Dorsolateral prefrontal cortex (tissue), 122 donors: ENCODE measurements at places on chromosomes 4 and X. TPM values are rescaled to one million over a fixed set of nuclear protein-coding genes. Genes with fewer than 3 reads are reported as not detected.

Gene MAGEC2
- total RNA-seq: not detected

DNA sequence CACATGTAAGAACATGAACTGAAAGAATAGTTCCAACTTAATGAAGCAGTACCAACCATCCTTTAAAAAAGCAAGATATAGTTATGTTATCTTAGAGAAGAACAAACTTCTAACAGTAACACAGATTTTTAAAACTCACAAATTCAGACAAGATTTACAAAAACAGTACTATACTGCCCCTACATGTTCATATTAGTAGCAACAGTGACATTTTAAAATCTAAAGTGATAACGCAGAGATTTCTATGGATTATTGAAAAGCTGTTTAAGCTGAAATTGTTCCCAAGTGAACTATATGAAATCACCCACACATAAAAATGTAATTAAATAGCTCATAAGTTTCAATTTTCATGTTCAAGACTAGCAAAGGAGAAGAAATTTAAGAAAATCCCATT is 166.0 kb downstream of the FBXW7 start:
- DNase-seq: no peak

DNA sequence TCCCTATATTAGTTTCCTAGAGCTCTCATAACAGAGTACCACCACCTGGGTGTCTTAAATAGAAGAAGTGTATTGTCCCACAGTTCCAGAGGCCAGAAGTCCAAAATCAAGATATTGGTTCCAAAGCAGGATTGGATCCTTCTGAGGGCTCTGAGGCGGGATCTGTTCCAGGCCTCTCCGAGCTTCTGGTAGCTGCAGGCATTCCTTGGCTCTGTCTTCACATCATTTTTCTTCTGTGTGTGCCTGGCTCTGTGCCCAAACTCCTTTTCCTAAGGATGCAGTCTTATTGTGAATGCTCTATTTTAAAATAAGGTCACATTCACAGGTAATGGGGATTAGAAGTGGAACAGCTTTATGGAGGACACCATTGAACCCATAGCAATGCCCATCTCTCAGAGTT is 253.7 kb upstream of the TAPT1 start:
- DNase-seq: no peak

Gene ZNF630
- total RNA-seq: 5.3 TPM

Gene KLHL4
- 22.5 TPM for total RNA-seq

Gene AR
- total RNA-seq: 1.8 TPM

GRCh38 chr4:88533937-88534750 is 10.6 kb upstream of the PYURF start:
- DNase-seq: no peak
